T-cell (primary cell): ENCODE measurements at places on chromosomes 11 and 22.

DNA sequence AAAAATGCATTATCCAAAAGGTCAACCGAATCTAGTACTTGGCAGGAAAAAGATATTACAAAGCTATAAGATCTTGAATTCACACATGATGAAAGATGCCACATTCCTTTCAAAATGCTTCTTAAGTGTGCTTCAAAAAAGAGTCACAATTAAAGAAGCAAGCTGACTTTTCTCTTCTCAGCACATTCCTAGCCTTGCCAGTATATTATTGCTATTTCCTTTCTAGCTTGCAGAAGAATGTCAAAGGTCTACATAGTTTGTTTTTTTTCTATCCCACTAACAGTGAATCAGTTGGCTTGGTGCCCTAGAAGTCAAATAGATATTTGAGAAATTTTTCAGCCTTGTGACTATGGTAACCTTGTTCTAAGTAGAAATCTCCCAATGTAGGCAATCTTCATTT is 56.8 kb downstream of the GUCY1A2 start:
- no peak for DNase-seq

DNA sequence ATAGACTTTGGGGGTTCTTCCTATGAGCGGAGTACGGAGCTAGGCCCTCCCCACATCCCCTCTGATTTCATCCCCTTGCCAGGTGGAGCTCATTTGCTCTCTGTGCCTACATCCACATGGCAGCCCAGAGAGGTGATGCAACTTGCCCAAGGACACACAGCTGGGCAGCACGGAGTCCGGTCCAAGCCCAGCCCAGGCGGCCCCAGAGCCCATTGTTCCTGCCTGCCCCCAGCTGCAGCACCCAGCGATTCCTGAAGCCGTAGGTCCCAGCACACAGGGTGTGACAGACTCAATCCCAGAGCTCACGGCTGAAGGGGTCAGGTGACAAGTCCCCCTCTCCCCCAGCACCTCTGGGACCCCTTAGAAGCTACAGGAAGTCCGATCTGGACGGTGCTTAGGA is 22.2 kb upstream of the RFPL3 start:
- no peak for DNase-seq

GRCh38 chr11:27596388-27596787 is 89.8 kb upstream of the LIN7C start:
- no peak for DNase-seq

- no peak for DNase-seq
Observed at GRCh38 chr11:130467116-130467900, 18.9 kb downstream of the ADAMTS15 start.

- DNase-seq, result no peak
Observed at GRCh38 chr11:44450295-44450932, 115.0 kb upstream of the CD82 start.

DNA sequence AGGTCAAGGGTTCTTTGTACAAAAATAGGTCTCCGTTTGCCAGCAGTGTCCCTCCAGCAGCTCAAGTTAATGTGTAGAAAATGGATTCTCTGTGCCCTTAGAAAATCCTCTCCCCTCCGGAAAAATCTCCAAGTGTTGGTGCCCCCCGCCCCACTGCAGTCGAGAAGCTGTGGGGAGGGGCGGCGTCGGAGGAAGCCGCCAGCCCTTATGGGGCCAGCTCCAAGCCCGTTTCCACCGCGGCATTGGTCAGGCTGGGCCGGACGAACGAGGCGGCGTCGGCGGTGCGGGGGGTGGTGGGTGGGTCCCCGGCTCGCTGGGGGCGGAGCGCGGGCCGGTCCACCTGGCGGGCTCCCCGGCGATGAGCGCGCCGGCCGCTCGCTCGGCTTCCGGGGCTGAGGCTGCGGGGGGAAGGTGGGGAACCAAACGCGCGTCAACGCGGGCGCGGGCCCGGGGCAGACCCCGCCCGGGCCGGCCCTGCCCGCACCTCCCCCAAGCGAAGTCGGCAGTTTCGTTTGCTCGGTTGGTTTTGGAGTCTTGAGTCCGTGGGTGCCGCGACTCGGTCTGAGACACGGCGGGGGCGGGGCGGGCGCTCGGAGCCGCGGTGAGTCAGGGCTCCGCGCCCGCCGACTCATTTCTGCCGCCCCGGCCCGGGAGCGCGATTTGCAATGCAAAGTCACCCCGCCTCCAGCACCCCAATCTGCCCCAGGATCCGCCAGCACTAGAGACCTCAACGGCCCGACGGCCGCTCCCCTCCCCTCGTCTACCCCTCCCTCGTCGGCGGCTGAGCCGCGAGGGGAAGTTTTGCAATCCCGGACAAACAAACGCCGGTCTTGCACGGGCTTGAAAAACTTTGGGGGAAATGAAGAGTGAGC is 1.4 kb downstream of the ASCL2 start:
- DNase-seq, result peak; percentile 35

DNA sequence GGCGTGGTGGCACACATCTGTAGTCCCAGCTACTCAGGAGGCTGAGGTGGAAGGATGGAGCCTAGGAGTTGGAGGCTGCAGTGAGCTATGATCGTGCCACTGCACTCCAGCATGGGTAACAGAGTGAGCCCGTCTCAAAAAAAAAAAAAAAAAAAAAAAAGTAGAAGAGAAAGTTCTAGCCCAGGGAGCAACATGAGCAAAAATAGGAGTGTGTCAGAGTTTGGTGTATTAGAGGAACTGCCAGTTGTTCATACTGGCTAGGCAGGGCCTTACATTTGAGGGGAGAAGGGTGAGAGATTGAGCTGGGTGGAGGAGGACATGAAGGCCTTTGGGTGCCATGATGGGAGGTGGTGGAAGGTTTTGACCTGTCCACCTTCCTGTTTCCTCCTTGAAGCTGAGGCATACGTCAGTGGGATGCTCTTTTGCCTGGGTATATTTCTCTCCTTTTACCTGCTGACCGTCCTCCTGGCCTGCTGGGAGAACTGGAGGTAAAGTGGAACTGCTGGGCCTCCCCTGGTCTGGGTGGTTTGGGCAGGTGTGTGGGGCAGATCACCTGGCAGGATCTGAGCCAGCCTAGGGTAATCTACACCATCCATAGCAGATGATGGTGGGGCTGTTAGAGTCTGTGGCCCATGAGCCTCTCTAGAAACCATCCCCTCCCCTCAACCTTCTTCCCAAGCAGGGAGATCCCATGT is 7.3 kb downstream of the SIDT2 start:
- DNase-seq, result no peak

DNA sequence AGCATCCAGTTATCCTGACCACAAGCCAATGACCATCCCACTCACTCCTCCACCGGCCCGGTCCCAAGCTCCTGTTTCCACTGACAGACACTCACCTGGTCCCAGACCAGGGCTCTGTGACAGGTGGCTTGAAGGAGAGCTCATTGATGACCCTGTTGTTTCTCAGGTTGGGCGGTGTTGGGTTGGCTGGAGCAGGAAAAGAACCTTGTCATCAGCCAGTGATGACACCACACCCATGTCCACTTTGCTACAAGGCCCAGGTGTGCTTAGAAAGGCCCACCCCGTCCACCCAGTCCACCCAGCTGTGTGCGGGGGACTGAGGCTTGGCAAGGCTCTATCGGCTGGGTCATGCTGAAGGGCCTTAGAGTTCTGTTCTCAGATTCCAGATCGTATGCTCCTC is 42.9 kb downstream of the GAB4 start:
- no peak for DNase-seq

DNA sequence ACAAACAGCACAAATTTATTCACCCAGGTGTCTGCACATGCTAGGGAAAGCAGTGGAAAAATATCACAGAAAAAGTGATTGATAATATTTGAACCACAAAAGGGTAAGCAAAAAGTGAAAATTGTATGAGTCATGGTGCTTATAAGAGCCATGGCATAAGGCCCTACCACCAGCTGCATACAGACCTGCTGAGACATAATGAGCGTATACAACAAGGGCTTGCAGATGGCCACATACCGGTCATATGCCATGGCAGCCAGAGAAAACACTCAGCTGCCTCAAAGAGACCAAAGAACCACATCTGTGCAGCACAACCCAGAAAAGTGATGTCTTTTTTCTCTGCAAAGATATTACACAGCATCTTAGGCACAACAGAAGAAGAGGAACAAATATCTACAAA is 71.4 kb upstream of the OR9G4 start:
- DNase-seq, result no peak

- DNase-seq, result no peak
Observed at GRCh38 chr11:63761931-63762653, 6.5 kb downstream of the ZFTA start.

GRCh38 chr22:46425016-46425415 is 89.5 kb downstream of the TRMU start:
- no peak for DNase-seq

- no peak for DNase-seq
Observed at GRCh38 chr11:109208121-109208520, 213.9 kb upstream of the C11orf87 start.
